Cerebellar nuclear complex (tissue), 1 donor: ENCODE measurements at places on chromosomes 2 and 18.

DNA sequence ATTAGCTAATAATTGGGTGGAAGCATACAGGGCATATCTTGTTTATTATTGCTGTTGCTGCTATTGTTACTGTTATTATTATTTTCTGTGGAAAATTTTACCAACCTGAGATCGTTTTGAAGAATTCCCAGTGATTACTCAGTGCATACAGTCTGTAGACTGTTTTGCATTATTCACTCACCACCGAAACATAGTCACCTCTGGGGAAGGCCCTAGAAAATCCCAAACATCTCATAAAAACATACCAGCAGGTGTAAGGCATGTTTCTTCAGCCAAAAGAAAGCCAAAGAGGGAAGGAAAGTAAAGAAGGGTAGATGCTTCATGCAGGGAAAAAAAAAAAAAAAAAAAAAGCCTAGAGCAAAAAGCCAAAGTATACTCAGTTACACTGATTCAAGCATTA is 647.7 kb downstream of the BCL11A start:
- DNase-seq: no peak

GRCh38 chr18:5693699-5694294 is 150.0 kb upstream of the EPB41L3 start:
- DNase-seq: no peak

DNA sequence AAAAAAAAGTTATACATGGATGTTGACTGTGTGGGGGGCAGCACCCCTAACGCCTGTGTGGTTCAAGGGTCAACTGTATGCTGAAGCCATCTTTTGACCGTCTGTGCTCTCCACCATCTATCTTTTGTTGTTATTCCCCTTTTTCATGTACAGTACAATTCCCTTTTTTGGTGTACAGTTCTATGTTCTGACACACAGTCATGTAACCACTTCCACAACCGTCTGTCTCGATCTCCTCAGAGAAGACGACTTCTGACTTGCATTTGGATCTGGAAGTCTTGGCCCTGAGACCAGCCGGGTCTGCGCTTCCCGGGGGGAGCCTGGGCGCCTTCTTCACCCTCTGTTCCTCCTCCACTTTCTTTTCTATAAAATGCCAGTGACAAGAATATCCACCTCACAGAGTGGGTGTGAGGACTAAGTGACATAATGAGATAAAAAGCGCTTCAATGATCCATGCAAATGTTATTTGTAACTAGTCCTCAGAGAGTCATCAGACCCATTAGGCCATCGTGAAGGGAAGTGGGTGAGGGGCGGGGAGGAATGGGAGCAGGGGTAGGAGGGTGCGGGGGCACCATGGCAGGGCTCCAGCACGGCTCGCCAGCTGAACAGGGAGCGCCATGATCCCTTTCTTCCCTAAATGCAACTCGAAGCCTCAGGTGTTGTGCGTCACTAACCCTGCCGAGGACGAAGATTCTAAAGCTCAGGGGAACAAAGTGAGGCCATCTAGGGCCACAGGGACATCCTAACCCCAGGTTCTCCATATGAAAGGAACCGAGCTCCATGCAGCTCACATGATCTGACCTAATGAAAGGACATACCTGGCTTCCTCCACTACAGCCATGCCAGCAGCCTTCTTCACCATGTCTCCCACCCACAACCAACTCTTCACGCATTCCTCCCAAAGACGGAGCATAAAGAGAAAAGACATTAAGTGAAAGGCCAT is 16.6 kb downstream of the ADCY3 start:
- DNase-seq: no peak

DNA sequence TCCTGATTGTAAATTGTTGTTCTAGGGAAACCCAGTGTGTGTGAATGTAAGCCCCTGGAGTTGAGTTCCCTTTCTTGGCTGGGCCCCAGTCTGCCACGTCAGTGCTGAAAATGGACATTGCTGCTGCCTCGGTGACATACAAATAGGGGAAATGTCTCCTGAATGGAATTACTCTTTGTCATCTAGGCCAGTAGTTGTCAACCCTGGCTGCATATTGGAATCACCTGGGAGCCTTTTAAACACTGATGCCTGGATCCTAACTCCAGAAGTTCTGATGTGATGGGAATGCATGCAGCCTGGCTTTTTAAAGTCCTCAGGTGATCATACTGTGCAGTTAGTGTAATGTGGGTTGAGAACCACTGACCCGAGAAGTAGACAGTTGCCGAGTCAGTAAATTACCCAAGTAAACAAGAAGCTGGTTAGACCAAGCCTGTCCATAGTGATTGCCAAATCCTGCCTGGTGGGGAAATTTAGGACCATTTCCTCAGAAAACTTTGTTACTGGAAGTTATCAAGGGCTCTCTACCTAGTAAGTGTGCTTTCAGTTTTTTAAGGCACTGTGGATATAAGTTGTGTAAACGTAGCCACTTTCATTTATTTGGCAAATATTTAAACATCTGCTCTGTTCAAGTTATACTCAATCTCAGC is 27.6 kb upstream of the IL1R1 start:
- no peak for DNase-seq

DNA sequence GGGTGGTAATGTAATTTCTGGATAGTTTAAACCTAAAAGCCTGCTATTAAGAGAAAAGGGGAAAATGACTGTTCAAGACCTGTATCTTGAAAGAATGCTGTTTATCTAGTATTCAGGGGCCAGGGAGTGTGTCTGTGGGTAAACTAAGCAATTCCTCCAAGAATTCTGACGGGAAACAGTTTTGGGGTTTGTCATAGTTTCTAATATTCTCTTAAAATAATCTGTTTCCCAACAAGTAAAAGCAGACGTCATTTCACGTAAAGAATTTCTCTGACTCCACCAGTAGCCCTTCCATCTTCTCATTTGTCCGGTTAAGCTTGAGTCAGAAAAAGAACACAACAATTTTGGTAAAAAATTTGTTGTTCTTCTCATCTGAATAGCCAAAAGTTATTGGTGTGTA is 232.1 kb upstream of the EPAS1 start:
- DNase-seq: no peak

- no peak for DNase-seq
Observed at GRCh38 chr2:114550364-114550763, 107.9 kb downstream of the DPP10 start.

- DNase-seq: no peak
Observed at GRCh38 chr2:86397986-86398385, 43.2 kb upstream of the KDM3A start.

GRCh38 chr18:62717925-62718800 is 2.8 kb downstream of the PHLPP1 start:
- no peak for DNase-seq

- no peak for DNase-seq
Observed at GRCh38 chr18:39773646-39774045, 2181.4 kb upstream of the PIK3C3 start.

DNA sequence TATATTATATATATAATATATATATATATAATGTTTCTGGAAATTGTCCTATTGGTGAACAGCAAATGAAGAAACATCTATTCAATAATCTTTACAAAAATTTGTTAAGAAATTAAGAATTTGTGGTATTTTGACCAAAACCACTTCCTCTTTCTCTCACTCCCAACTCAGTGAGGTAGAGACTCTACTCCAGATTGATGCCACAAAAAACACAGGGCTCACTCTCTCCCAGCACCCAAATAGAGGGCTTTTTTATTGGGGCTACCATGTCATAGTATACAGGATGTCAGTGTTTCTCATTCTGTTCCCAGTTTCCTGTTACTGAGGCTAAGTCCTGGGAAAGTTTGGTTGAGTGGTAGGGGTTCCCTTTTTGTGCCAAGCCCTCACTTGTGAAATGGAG is 1155.4 kb downstream of the BCL11A start:
- DNase-seq: no peak

DNA sequence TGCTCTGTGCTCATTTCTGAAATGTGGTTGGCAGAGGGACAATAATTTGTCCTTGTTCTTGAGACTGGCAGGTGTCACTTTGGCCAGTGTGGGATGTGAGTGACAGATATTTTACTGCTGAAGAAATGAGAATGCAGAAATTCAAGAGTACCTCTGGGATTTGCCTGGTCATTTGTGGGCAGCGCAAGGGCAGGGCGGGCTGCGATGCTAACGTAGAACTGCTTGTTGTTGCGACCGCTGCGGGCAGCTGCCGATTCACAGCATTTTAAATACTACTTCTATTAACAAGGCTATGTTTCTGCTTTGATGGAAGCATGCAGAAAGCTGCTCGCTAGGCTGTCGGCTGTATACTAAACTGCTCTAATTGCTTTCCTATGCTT is 268.6 kb downstream of the FIGN start:
- DNase-seq: no peak

- no peak for DNase-seq
Observed at GRCh38 chr2:215699700-215700538, 264.1 kb upstream of the FN1 start.

DNA sequence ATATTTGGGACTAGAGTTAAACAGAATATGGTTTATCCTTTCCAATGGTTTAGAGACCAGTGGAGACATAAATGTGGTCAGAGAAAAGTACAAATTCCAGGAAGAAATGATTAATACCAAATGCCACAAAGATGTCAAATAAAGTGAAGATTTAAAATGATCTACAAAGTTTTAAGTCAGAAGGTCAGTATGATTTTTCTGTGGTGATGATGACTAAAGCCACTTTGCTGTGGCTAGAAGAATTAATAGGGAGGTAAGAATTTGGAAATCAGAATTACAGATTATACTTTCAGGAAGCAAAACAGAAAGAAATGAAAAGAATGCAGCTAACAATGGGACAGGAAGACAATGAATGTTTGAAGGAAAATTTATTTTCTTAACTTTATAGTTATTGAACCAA is 91.5 kb upstream of the CDH7 start:
- no peak for DNase-seq

DNA sequence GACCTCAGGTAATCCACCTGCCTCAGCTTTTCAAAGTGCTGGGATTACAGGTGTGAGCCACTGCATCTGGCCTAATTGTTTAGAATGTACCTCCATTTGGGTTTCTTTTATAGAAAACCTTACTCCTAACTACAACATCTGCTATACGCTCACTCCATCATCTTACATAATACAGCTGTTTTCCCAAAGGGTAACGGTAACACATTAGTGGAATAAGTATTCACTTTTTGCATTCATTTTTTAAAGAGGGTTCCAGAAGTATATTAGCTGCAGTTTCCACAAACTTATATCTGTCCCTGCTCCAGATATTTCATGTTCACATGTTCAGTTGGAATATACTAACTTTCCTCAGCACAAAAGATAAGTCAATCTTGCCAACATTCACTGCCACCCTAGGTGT is 640.1 kb upstream of the FSHR start:
- no peak for DNase-seq

- DNase-seq: no peak
Observed at GRCh38 chr2:59726228-59727120, 827.0 kb downstream of the BCL11A start.

DNA sequence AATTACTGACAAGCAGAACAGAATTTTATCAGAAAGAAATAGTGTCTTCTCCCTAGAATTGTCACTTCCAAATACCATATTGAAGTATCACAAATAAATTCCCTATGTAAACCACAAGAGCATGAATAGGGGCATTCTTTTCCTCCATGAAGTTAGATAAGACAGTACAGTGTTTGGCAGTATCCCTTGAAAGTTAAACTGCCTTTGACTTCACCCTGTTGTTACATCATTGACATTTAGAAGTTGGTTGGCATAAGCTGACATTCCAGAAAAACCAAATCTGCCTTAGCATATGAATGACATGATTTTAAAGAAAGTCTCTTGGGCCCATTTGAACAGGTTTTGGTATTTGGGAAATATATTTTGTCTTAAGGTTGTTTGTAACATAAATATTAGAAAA is 50.2 kb upstream of the OSR1 start:
- DNase-seq: no peak

- DNase-seq: no peak
Observed at GRCh38 chr18:48027401-48027963, 97.0 kb upstream of the SMAD2 start.

DNA sequence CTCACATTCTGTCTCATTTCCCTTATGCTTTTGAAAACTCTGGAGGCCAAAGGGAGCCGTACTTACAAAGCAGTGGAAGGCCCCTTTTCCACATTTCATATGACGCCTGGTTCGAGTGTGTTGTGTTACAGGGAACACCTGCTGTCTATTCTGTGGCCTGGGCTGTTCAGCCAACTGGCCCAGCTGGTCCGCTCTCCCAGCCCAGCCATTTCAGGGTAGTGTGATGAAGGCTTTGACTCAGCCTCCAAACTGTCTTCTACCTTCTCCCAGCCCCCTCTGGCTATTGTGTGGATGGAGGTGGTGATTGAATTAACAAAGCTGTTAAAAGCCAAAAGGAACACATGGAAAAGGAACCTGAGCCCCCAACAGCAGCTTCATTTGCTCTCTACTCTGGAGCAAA is 233.8 kb downstream of the ICOS start:
- DNase-seq: no peak

- DNase-seq: no peak
Observed at GRCh38 chr2:15765211-15765610, 173.5 kb downstream of the DDX1 start.

- DNase-seq: no peak
Observed at GRCh38 chr18:3615374-3615985, 165.5 kb downstream of the TGIF1 start.

DNA sequence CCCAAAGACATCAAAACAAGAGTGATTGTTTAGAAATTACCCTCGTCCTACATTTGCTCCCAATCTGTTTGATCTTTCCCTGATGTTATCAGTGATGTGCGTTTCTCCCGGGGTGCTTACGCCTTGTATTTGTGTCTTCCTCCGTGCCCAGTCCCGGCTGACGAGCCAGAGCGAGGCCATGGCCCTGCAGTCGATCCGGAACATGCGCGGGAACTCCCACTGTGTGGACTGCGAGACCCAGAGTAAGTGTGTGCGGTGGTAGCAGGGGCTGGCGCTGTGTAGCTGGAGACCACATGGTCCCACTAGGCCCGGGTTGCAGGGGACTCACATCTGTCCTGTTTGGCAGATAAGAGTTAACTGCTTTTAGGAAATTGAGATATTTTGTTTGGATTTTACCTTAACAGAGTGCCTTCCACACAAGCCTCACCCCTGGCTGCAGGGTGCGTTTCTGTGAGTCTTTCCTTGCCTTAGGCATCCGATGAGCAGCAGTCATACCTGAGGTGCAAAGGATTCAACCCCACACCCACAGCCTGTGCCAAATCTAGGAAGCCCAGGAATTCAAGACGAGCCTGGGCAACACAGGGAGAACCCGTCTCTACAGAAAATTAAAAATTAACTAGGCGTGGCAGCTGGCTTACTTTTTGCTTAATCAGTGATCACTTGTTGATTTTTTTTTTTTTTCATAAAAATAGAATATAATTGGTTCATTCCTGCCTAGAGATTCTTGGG is 127.4 kb downstream of the GBX2 start:
- DNase-seq: no peak

DNA sequence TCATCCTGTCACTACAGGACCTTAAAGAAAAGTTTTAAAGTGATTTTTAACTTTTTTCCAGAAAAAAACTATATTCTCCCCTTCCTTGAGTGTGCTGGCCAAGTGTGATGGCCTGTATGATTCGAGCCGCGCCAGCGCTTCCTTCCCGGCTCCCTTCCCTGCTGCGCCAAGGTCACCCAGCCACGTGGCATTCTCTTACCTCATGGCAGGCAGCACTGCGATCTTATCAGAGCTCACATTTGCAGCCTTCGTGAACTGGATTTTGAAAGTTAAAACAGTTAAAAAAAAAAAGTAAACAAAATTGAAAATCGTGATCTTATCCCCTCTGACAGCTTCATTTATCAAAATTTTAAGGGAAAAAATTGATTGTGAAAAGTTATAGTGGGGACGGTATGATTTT is 279.8 kb downstream of the PTGR3 start:
- no peak for DNase-seq

- no peak for DNase-seq
Observed at GRCh38 chr18:79558933-79559416, 120.6 kb upstream of the CTDP1 start.

- no peak for DNase-seq
Observed at GRCh38 chr2:64587561-64587960, 63.4 kb downstream of the AFTPH start.
